ENCODE measurements at places on chromosomes 12 and 14.

DNA sequence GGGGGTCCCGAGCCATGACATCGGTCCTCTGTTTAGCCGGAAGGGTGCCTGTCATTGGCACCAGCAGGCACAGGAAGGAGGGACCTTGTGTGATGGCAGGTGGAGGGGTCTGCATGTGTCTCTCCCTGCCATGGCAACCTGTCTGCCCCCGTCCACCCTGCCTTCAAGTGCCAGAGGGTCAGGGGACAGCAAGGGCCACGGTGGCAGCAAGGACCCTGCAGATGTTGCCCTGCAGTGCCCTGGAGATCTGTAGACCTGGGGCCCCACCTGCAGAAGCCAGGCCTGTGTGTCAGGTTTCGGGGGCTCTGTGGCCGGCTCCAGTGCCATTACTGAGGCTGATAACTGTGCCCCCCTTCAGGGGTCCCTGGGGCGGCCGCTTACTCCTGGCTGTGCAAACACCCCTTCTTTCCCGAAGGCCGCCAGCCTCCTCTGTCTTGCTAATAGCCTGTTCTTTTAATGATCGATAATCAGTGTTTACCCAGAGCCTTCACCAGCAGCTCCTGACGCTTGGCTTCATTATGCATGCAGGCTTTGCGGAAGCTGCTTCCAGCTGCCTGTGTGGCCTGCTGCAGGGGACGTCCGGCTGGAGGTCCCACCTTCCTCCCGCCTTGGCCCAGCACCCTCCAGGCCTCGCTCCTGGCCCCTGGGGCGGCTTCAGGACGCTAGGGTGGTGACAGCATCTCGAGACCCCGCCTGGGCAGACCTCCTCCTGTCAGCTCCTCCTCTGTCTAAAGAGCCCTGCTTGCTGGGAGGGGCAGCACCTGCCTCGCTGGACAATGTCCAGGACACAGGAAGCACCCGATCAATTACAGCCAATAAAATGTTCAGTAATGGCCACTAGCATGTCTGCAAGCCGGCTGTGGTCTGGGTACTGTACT, 153.0 kb downstream of the KIF26A start:
- DNase-seq, result no peak

DNA sequence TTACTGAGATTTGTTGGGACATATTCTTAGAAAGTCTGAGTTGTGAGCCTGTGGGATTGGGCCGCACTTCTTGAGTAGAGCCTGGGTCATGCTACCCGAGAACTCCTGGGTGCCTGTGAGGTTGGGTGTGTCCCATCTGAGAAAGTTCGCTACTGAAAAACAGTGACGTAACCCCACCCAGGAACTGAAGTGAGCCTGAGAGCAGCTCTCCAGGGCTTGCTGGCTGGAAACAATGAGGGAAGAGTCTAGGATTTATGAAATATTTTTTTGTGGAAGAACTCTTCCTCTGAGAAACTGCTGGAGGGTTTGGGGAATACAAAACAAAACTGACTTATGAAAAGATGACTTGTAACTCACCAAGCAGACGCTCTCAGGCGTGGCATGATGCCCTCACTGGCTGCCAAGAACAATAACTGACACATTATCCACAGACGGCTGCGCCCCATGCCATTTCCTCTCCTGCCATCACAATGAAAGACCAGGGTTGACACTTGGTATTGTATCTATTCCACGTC, 69.2 kb downstream of the RASSF3 start:
- DNase-seq, result no peak

GRCh38 chr14:53622447-53622846, 334.2 kb downstream of the BMP4 start:
- DNase-seq, result no peak

- DNase-seq, result no peak
Measured at GRCh38 chr14:95645389-95645996, 40.7 kb upstream of the TCL1B start.

GRCh38 chr14:61756135-61756534, 6.1 kb upstream of the SNAPC1 start:
- DNase-seq, result no peak

- peak; percentile 95 for DNase-seq
Measured at GRCh38 chr14:20454516-20455354, at the start of the genes APEX1 and OSGEP. Gene APEX1 (plus strand): TSS chr14:20455226. CDS start chr14:20455646, 420 bp downstream. Gene OSGEP (minus strand): TSS chr14:20454812. CDS start chr14:20454683, 129 bp downstream.

DNA sequence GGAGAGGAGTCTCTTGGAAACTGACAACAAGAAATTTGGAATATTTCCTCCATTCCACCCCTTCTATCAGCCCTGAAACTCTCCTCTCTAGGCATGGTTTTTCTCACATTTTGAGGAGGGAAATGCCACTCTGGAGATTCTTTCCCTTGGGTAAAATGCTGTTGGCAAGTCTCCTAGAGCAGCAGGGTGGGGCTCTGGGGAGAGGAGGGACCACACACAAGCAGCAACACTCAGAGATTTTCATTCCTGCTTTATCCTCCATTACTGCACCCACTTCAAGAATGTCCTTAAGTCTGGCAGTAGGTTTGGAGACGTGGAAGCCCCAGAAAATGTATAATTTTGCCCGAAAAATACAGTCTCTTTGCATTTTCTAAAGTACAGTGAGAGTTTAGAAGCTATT, 130.8 kb upstream of the FLRT2 start:
- DNase-seq, result no peak

DNA sequence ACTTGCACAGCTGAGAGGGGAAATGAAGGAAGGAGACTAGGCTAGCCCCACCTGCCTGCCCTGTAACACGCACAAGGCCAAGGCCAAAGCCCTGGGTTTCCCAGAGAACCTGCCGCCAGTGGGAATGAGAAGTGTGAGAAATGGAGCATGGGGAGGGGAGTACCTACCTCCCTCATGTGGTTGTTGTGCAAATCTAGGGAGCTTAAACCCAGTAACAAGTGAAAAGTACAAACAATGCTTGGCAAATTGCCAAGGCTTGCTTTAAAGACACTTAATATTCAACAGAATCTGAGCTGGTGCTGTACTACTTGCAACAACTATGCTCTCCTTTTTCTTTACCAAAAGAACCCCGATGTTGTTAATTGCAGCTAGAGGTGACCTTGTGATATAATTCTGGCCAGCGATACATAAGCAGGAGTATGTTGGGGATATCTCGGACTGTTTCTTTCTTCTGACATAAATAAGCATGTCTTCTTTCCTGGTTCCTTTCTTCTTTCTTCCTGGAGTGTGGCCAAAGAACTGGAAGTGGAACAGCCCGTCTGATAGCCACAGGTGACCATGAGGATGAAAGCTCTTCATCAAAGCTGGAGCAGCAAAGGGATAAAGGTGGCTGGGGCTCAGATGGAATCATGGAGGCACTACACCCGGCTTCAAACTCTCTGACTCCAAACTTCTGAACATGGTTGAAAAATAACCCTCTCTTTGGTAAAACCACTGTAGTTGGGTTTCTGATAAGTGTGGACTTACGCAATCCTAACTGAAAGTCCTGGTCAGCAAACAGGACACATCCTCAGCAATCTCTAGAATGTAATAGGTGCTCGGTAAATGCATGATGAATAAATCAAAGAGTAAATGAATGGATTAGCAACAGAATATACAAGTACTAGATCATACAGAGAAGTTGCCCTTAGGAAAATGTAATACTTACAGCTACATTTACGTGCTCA, 207.9 kb downstream of the NUAK1 start:
- DNase-seq, result peak; percentile 21

- DNase-seq, result peak; percentile 91
Measured at GRCh38 chr12:47079981-47080724, 394 bp upstream of the AMIGO2 start.

- no peak for DNase-seq
Measured at GRCh38 chr12:60535363-60535762, 939.5 kb downstream of the SLC16A7 start.

DNA sequence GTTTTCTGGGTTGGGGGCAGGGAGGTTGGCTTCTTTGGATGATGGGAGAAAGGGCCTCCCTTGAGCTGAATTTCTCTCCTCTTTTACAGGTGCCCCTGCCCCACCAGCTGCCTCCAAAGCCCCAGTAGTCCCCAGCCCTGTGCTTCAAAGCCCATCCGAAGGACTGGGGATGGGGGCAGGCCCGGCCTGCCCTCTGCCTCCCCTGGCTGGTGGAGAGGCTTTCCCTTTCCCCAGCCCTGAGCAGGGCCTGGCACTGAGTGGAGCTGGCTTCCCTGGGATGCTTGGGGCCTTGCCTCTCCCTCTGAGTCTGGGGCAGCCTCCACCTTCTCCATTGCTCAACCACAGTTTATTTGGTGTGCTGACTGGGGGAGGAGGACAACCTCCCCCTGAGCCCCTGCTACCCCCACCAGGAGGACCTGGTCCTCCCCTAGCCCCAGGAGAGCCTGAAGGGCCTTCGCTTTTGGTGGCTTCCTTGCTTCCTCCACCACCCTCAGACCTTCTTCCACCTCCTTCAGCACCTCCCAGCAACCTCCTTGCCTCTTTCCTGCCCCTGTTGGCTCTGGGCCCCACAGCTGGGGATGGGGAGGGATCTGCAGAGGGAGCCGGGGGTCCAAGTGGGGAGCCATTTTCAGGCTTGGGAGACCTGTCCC, 4.0 kb downstream of the MBD6 start:
- DNase-seq, result no peak

- peak; percentile 81 for DNase-seq
Measured at GRCh38 chr12:116332705-116333380, 55.4 kb upstream of the MED13L start.

All from DMS53 (cell line).